ENCODE measurements at places on chromosomes 7 and 10. TPM values are rescaled to one million over a fixed set of nuclear protein-coding genes. Genes with fewer than 3 reads are reported as not detected.

- DNase-seq: no peak
Observed at GRCh38 chr10:25294032-25294926, 119.5 kb downstream of the GPR158 start.

DNA sequence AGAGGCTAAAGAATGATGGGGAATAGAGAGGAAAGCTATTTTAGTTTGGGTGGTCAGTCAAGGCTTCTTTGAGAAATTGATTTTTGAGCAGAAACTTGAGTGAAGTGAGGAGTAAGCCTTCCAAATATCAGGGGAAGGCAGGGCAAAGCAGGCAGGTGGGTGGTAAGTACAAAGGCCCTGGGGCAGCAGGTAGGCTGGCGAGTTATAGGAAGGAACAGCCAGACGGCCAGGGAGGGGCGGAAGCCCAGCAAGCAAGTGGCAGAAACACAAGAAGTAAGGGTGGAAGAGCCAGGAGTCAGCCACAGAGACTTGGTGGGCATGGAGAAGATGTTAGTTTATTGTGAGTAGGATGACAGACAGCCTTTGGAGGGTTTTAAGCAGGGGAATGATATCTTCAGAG lies 34.9 kb downstream of the VWA2 start:
- no peak for DNase-seq

- DNase-seq: no peak
Observed at GRCh38 chr7:26096136-26096535, 55.9 kb upstream of the NFE2L3 start.

The COL13A1 gene
- total RNA-seq: not detected

GRCh38 chr7:38211486-38211885 lies 33.4 kb downstream of the STARD3NL start:
- DNase-seq: no peak

GRCh38 chr10:118531105-118531852 lies 64.2 kb downstream of the PRLHR start:
- DNase-seq: no peak

Data from T-cell (primary cell).